ENCODE measurements at places on chromosomes 2 and 18.
A peak's percentile ranks its signal among the peaks of the same experiment; 100 is the strongest.

DNA sequence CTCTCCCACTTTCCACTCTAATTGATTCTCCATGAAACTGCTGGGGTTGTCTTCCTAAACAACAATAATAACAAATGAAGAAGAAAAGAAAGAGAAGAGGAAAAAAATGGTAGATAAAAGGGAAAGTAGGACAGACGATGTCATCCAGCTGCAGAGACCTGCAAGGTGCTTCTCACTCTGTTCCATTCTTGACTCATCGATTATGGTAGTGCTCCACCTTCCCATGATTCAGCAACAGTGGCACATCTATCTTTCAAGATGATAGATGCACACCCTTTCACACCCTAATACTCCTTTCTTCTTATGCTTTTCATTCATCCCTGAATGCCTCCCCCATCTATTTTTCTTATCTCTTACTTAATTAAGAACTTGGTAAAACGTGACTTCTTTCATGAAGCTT lies 610.2 kb downstream of the NR4A2 start:
- no peak for DNase-seq

- no peak for DNase-seq
Measured at GRCh38 chr2:176959614-176960013, 253.0 kb upstream of the HNRNPA3 start.

GRCh38 chr2:16553226-16553625 lies 112.4 kb downstream of the CYRIA start:
- peak; percentile 18 for DNase-seq

DNA sequence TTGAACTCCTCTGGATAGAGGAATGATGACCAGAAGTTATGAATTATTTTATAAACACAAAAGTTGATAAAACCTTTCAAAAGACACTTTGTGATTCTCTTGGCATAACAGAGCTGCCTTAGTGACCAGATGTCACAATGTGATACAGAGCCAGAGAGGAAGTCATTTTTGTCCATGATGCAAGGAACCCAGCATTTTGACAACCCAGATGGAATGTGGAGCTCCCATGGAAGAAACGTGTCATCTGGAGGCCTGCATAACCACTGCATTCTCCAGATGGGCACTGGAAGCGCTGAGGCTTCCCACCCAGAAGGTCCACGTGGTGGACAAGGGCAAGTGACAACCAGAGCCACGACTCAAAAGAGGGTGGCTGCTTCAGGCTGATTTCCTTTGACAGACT lies 30.1 kb downstream of the HRH4 start:
- no peak for DNase-seq

DNA sequence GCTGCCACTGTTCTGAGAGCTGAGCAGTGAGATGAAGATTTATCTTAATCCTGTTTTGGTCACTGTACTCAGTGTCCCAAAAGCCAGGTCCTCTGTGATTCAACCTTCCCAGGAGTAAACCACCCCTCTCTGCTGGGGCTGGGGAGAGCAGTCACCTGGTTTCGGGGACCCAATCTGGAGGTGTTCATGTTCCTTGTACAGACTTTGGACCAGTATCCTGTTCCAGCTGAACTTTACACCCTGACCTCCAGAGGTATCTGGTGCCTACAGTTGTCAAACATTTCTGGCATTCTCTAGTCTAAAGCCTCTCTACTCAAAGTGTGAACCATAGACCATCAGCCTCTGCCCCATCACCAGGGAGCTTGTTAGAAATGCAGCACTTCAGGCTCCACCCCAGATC lies 22.1 kb downstream of the CERS6 start:
- DNase-seq, result no peak

GRCh38 chr2:150404147-150404546 lies 83.3 kb downstream of the RND3 start:
- DNase-seq, result no peak

GRCh38 chr2:238024986-238025385 lies 35.8 kb upstream of the SCLY start:
- peak; percentile 18 for DNase-seq

DNA sequence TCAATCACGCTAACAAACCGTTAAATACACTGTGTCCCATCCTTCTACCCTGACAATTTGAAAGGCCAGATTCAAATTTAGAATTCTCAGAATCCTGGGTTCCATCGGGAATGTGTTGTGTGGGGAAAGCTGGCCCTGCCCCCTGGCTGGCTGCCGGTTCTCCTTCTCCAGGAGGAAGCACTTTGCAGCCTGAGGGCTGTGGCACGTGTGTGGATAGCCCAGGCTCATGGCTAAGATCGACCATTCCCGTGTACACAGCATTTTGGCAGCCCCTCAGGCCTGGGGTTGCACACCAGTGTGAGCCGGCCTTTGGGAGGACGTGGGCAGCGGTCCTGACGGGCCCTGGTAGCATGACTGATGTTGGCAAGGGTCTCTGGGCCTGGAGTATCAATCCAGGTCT lies 51.0 kb upstream of the ROCK2 start:
- DNase-seq, result no peak

GRCh38 chr18:24913507-24914170 lies 438.3 kb downstream of the ZNF521 start:
- DNase-seq, result peak; percentile 10

DNA sequence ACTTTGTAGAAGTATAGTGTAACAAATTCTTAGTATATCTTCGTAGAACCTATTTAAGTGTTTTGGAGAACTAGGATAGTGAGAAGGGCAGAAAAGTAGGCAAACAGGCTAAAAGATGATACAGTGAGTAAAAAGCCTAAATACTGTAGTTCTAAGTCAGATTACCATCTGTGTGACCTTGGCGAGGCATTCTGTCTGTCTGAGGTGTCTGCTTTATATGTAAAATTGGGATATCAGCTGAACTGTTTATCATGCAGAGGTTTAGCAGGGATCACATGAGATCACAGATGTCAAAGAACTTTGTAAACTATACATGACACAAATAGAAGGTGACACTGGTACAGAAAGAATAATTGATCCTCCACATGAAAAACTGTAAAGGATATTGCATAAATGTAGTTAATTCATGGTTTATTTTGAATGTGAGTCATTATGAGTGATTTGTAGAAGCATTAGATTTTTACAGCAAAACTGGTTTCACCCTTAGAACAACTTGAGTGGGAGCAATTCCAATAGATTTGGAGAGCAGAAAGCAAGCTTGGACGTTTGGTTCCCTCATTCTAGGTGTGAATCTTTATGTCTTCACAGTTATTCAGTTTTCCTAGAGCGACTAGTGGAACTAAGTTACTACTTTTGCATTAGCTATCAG lies 41.9 kb downstream of the TAF1B start:
- no peak for DNase-seq

DNA sequence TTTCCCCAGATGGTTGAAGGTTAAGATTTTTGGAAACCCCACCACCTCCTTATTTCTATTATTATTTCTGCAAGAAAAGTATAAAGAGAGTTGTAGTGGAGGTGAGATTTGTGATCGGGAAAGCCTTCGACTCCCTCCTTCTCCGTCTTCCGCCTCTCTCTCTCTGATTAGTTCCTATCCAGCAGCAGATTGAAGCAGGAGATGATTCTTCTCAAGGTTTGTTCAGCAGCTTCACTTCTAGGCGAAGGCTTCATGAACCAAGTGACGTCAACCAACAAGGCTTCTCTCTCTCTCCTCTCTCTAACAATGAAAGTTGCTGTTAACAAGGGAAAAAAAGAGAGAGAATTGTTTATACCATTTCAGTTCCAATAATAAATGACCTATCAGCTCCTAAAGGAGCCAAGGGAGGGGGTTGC lies at the start of gene BAZ2B:
BAZ2B (minus strand) TSS at position 263 of the 416 bp plus-strand sequence. CDS start 137,829 bp downstream, outside the sequence.
- DNase-seq, result peak; percentile 71

DNA sequence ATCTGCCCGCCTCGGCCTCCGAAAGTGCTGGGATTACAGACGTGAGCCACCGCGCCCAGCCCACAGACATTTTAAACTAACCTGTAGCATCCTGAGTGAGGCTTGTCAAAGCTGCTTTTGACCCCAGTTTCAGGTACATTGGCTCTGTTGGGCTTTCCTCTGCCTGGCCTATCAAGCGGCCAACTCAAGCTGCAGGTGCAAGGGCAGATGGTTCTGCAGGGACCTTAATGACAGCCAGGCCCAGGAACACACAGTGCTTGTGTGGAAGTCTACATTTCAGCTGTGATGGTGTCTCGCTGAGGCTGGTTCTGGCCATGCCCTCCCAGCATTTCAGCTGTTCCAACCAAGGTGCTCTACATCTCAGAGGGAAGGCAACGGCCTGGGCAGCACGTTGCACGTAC lies 18.4 kb downstream of the INPP4A start:
- no peak for DNase-seq

GRCh38 chr2:44200011-44200410 lies 31.3 kb downstream of the PPM1B start:
- no peak for DNase-seq

- no peak for DNase-seq
Measured at GRCh38 chr2:180029575-180029974, 22.5 kb upstream of the CWC22 start.

DNA sequence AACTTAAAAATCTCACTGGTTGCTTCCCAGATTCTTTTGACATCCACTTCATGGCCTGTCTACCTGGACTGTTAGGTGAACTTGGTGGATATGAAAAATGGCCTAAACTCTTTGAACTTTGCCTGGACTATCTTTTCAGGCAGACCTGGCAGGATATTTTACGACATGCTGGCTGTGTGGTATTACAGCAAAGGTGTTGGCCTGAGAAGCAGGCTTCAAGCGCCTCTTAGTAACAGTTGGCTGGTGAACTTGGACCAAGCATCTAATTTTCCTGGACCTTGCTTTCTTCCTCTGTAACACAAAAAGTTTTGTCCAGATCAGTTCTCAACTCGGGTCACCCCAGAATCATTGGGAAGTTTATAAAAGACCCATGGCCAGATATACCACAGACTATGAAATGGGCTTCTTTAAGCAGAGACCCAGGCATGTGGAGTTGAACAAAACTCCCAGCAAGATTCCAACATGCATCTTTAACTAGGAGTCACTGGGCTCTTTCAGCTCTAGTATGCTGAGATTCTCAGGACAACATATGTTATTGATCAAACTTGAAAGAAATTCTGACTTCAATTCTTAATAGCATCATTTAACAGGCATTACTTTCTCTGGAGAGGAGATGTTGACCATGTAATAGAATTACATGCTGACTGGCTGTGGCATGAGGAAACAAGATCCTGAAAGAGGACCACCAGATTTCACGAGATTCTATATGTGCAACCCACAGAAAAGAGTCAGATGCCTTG lies 4.4 kb downstream of the LYPD1 start:
- DNase-seq, result no peak

DNA sequence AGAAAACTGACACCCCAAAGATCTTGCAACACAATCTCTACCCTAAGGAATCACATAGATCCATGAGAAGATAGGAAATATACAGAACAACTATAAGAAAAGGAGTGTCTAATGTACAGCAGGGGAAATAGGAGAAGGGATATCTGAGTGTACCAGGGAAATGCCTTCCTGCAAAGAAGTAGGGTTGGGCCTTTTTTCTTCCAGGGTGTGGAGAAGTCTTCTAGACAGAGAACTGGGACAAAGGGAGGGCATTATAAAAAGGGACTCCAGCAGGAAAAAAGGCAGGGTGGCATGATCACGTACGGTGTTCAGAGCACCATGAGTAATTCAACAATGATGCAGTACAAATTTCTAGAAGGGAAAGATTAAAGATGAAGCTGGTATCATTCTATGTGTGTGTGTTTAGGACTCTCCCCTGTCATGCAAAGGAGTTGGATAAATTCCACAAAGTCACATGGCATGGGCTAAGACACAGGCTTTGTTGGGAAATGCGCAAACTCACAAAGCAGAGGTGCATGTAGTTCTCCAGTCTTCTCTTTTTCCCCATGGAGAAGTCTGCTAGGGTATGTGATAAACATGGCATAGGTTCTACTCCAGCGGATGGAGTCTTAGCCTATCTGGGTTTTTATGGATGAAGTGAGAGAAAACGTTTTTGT lies 6.7 kb upstream of the SEC11C start:
- DNase-seq, result no peak

DNA sequence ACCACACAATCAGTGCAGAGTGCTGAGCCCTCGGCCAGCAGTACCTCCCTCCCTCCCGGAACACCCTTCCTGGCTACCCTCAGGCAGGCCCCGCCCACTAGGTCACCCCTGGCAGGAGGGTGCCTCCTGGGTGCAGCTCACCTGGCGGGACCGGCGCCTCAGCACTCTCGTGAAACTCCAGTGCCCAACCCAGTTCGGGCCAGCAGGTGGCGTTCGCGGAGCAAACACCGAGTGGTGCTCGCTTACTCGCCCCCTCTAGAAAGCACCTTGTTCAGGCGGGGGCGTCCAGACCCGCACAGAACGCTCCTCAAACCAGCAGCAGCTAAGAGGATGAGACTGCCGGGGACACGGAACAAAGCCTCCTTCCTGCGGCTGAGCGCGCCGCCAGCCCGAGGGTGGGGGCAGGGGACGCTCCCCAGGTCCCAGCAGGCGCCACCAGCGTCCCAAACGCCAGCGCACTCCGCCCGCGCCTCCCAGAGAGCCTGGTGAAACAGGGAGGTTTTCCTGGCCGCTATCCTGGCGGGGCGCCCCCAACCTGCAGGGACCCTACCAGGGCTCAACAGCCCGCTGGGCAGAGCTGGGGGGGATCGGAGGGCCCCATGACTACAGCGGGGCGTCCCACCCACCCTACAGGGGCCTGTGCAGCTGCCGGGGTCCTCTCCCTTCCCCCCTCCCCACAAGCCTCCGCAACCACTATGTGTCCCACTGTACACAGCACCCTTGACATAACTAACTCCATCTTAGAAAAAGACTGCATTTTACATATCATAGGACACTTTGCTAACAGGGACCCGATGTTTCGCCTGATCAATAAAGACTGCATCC lies 44.7 kb downstream of the MRPS5 start:
- DNase-seq, result peak; percentile 20

GRCh38 chr2:55030766-55031165 lies 19.5 kb downstream of the RTN4 start:
- no peak for DNase-seq

DNA sequence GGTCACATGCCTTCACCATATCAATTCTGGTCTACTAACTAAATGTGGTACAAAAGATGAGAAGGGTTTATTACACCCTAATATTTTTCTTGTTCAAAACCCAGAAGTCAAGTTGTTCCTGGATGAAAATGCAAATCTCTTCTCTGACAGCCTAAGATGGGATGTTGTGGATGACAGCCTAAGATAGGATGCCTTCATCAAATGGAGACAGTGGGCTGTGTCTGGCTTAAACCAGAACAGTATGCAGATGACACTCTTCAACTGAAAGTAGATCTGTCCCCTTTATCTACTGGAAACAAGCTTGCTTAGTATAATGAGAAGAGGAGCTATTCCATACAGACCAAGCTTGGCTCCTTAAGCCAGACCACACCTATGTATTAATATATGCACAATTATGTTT lies 17.7 kb downstream of the NXPH2 start:
- no peak for DNase-seq

GRCh38 chr2:207166349-207167098 lies 776 bp upstream of the KLF7 start:
- peak; percentile 66 for DNase-seq

- DNase-seq, result no peak
Measured at GRCh38 chr2:213678437-213679218, 394.4 kb downstream of the SPAG16 start.

GRCh38 chr18:58452454-58453166 lies 176.3 kb downstream of the ALPK2 start:
- DNase-seq, result no peak

DNA sequence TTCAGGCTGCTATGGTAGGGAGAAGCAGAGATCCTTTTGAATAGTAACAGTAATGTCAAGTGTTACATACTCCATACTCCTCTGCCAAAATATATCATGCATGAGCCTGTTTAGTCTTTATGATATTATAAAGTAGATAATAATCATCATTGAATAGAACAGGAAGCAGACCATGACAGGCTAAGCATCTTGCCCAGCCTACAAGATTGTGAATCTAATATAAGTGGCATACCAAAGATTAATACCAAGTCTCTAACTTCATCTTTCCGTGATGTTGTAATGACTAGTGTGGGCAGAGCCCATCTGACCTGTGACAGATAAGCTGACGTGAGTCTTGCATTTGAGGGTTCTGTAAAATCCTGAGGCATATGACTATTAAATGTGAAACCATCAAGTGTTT lies 13.1 kb downstream of the NDUFB3 start:
- DNase-seq, result no peak
